MM.1S (cell line): ENCODE measurements at places on chromosomes 1 and 21.

DNA sequence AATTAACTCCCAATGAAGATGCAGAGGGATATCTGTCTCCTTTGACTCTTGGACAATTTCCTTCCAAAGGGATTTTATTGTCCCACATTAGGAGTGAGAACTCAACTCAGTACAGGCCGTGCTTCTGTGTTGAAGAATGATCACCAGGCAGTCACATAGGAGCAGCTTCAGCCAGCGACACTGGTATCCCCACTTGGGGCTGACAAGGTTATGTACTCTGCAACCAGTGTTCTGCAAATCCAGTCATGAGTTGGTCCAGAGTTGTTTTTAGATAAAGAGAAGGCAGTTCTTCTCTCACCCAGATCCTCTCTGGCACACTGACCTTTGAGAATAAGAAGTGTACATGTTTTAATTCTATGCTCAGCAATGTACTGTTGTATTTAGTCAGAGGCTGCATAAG lies 415.8 kb downstream of the SETD4 start:
- no peaks in the 10 kb centered on the region for H3K27me3 ChIP-seq
- no peak for DNase-seq
- H3K4me3 ChIP-seq = no peak overlapping the region
- H3K36me3 ChIP-seq = no peaks in the 10 kb centered on the region

DNA sequence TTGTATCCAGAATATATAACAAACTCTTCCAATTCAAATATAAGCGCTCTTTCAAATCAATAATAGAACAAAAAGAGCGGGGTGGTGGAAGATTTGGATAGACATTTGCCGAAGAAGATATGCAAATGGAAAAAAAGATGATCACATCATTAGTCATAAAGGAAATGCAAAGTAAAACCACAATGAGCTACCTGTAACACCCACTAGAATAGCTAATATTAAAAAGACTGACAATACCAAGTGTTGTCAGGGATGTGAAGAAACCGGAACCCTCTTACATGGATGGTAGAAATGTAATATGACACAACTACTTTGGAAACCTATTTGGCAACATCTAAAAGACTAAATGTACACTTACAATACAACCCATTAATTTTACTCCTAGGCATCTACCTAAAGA lies 5.7 kb upstream of the TRAF5 start:
- no peaks in the 10 kb centered on the region for H3K36me3 ChIP-seq
- 0 out of 2 replicates have a peak, but pooled peaks cover 4% of the 10 kb centered on the region for H3K4me1 ChIP-seq
- no peak overlapping the region for H3K4me3 ChIP-seq
- no peaks in the 10 kb centered on the region for H3K27me3 ChIP-seq

DNA sequence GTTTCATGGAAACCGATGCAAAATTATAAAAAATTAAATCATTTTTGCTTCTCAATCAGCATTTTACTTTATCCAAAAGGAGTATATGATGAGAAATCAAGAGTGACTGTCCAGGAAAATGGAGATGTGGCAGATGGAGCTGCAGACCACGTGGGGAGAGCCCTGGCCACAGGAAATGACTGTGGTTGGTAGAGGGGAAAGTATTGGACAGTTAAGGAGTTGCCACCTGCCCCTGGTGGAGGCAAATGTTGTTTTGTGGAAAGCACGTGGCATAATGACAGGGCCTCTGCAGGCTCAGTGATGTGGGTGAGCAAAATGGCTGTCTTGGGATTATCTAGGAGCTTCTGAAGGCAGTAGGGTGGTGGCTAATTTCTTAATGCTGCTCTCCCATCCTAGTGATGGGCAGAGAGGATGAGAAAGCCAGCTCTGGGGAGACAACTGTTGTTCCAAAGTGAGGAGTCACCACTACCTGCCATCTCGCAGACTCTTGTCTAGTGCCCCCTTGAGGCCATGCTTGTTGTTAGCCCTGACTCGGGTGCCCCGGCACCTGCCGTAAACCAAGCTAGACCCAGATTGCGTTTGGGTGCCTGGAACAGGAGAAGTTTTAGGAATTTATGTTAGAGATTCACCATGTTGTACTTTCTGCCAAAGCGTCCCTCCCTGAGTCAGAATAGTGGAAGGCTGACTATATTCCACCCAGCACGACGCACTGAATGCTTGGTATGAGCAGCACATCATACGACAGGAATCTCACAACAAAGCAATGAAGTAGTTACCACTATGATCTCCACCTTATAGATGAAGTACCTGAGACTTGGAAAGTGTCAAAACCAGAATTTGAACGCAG lies 144.0 kb downstream of the ROR1 start:
- H3K27me3 ChIP-seq = no peaks in the 10 kb centered on the region
- H3K27ac ChIP-seq = no peak overlapping the region
- H3K4me3 ChIP-seq = no peak overlapping the region
- H3K36me3 ChIP-seq = no peaks in the 10 kb centered on the region

GRCh38 chr1:8376358-8376840 lies 58.5 kb downstream of the SLC45A1 start:
- no peak overlapping the region for H3K4me3 ChIP-seq
- no peaks in the 10 kb centered on the region for H3K36me3 ChIP-seq
- DNase-seq = no peak
- no peak overlapping the region for H3K27ac ChIP-seq
- no peaks in the 10 kb centered on the region for H3K27me3 ChIP-seq

GRCh38 chr1:6197746-6198427 lies 1.5 kb downstream of the RPL22 start:
- no peak overlapping the region for H3K27ac ChIP-seq
- peaks cover 8% of the 10 kb centered on the region for H3K36me3 ChIP-seq
- no peak for DNase-seq
- H3K4me1 ChIP-seq = peaks cover 19% of the 10 kb centered on the region
- no peaks in the 10 kb centered on the region for H3K27me3 ChIP-seq
